ENCODE measurements at places on chromosomes 16 and 17.

DNA sequence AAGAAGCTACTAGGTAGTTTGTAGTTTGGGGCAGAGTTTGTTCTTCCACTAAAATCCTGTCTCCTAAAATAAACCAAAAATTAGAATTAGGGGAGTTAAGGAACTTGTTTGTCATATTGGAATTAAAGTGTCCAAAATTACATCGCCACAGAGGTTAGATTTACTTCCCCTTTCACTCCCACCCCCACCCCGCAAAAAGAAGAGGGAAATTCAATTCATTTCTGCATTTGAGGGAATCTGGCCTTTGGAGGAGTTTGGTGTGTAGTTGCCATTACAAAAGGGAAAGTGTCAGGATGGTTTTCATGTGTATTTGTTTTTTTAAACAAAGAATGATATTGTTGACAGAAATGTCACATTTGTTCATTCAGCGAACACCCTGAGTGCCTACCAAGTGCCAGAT, 5.8 kb downstream of the TMEM97 start:
- DNase-seq: no peak

GRCh38 chr16:67449336-67449735, 18.4 kb downstream of the HSD11B2 start:
- DNase-seq: no peak

DNA sequence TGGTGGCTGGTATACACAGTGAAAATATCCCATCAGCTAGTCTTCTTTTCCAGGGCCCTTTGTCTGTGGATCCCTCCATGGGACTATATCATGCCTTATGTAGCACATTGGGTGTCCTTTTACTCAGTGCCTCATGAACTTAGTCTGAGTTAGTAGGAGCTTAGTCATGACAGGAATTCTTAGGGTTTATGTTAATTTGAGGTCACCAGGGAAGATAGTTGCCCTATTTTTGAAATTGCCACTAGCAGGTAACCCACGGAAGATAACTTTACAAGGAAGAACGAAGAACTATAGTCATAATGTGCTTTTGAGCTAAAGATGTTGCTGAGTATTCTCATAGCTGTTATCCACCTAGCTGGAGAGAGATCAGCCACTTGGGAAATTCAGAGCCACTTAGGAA, 14.8 kb upstream of the PLK1 start:
- no peak for DNase-seq

- DNase-seq: no peak
Observed at GRCh38 chr16:87995644-87996043, 44.4 kb downstream of the BANP start.

Data from NCI-H345 (cell line).